NCI-H446 treated with DMSO at 0.1 percent for 48 hours (cell line): ENCODE measurements at places on chromosomes 4 and X.

DNA sequence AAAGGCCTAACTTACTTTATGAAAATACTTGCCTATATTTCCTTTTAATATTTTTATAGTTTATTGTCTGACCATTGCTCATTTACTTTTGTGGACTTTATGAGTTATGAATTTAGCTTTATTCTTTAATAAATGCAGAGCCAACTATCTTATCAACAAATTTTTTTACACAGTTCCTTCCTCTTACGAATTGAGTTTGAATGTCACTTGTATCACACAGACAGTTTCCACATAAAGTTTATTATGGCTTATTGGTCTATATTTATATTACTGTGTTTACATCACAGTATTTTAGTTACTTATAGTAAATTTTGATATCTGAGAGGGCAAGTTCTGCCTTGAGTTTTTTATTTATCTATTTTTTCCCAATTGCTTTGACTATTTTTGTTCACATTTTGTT is 450.6 kb downstream of the C4orf33 start:
- no peak for DNase-seq

- DNase-seq: no peak
These were observed 9.7 kb upstream of the CLNK start for GRCh38 chr4:10694151-10694827.

- no peak for DNase-seq
These were observed 56.0 kb downstream of the ELOVL6 start for GRCh38 chr4:110142461-110142860.

- DNase-seq: no peak
These were observed 609.3 kb upstream of the IGFBP7 start for GRCh38 chr4:57719456-57719855.

DNA sequence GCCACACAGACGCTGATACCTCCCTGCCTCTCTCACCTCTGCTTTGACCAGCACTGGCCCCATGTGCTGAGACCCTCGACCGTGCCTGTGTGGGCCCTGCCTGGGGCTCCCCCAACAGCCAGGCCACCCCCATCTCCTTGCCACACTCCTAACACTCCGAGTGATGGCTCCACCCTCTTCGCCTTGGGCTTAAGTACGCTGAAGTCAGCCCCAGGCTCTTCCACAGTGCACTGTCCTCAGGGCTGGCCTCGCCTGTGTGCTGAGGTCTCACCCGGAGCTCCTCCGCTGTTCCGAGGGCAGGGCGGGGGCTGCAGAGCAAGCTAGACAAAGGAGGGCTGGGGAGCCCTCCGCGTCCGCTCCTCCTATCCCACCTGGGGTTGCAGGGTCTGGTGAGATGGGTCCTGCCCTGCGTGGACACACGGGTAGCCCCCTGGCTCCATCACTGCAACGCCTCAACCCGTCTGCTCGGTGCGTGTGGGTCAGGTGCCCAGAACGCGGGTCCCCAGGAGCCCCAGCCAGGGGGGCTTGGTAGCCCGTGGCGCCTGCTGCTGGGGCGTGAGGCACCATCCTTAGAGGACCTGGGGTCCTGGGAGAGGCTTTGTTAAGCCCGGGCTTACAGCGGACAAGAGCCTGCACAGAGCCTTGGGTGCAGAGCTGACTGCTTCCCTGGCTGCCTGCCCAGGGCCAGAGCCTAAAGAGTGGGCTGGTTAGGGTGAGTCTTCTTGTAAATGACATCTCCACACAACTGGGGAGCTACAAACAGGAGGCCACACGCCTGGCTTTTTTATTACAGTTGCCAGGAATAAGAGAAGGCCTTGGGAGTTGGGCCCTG is 42.6 kb upstream of the NKX1-1 start:
- no peak for DNase-seq

- no peak for DNase-seq
These were observed 33.4 kb downstream of the SULT1B1 start for GRCh38 chr4:69726971-69727370.

DNA sequence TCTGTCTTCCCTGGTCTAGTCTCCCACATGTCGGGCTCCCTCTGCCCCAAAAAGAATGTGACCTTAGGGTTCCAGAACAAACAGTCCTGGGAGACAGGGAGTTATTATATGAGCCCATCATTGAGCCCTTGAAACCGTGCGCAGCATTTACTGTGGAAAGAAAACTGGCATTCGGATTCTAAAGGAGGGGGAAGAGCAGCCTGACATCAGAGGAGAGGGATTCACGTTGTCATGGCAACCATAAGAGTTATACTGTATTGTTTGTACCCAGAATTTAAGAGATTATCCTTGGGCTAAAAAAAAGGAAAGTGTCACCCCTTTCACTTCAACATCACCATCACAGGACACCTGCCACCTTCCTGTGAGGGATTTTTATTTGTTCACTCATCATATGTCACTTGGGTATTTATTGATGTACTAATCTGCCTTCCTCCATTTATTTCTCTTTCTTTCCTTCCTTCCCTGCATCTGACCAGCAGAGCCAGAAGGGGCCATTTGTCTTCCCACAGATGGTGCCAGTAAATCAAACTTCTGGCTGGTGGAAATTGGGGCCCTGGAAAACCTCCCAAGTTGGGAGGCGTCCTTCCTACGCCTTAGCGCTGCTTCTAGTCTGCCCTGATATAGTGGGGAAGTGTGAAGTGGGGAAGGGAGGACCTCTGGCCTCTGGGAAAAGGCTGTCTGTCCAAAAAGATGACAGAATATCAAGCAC is 64.9 kb upstream of the FRMPD3 start:
- DNase-seq: no peak

- no peak for DNase-seq
These were observed 63.3 kb downstream of the AFAP1 start for GRCh38 chr4:7876201-7876875.

GRCh38 chr4:1815997-1816860 is 23.1 kb downstream of the FGFR3 start:
- DNase-seq: no peak

GRCh38 chr4:26607776-26608175 is 23.9 kb downstream of the TBC1D19 start:
- DNase-seq: no peak

GRCh38 chrX:106987488-106987887 is 12.5 kb downstream of the MORC4 start:
- no peak for DNase-seq

- no peak for DNase-seq
These were observed 16.6 kb downstream of the HTRA3 start for GRCh38 chr4:8285976-8286718.

DNA sequence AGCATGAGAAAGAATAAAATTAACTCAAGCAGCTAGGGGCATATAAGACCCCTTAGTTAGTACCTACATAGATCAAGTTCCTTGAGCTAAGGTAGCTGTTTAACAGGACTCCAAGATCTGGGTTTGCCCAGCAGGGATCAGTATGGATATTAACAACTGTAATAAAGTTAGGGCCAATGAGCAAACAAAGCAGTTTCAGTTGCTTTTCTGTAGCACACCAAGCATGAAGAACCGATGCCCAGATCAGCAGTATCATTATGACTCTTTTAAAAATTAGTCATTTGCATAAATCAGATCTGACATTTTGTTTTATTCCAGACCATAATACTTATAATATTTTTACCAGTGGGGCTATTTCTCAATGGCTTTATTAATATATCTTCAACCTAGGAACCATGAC is 80.9 kb downstream of the C4orf33 start:
- no peak for DNase-seq

GRCh38 chr4:14008494-14008893 is 381.0 kb upstream of the BOD1L1 start:
- DNase-seq: no peak

- no peak for DNase-seq
These were observed 20.2 kb upstream of the CTSO start for GRCh38 chr4:155973639-155974475.

GRCh38 chr4:56981795-56982201 is 3.1 kb downstream of the POLR2B start:
- DNase-seq: no peak

GRCh38 chr4:123339507-123340380 is 56.9 kb upstream of the SPRY1 start:
- no peak for DNase-seq

DNA sequence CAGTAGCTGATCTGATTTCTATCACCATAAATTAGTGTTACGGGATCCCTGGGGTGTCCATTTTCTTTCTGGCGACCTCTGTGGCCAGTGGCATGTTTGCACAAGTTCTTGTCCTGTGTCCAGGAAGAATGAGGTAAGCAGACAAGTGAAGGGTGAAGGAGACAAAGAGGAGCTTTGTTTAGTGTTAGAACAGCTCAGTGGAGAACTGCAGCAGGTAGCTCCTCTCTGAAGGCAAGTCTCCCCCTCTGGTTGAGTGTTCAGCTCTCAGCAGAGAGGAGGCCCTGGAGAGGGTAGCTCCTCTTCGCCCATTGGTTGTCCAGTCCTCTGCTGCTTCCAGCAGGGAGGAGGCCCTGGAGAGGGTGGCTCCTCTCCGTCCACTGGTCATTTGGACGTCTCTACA is 47.2 kb downstream of the DMP1 start:
- no peak for DNase-seq

- DNase-seq: no peak
These were observed 48.0 kb downstream of the ARAP2 start for GRCh38 chr4:36196145-36196913.

DNA sequence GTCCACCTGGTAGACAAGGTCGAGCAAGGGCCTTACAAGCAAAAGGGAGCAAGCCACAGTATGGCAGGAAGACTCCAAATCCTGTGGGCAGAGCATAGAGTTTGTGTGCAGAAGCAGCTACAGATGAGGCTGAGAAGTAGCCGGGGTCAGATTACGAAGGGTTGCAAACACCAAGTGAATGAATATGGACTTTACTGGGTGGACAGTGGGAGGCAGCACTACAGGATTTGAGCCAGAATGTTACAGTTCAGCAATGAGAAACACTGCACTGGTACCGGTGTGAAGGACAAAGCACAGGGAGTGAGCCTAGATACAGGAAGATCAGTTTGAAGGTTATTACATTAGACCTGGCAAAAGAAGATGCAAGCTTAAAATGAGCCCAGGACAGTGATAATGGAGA is 46.1 kb upstream of the HOPX start:
- DNase-seq: no peak

DNA sequence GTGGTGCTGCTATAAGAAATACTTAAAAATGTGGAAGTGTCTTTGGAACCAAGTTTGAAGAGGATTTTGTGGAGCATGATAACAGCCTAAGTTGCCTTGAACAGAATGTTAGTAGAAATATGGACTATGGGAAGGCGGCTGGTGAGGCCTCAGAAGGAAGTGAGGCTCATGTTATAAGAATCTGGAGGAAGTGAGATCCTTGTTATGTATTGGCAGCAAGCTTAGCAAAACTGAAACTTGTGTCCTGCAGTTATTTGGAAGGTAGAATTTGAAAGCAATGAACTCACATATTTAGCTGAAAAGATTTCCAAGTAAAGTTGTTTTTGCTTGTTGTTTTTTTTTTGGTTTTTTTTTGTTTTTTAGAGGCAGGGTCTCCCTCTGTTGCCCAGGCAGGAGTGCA is 13.6 kb upstream of the MED14 start:
- no peak for DNase-seq

DNA sequence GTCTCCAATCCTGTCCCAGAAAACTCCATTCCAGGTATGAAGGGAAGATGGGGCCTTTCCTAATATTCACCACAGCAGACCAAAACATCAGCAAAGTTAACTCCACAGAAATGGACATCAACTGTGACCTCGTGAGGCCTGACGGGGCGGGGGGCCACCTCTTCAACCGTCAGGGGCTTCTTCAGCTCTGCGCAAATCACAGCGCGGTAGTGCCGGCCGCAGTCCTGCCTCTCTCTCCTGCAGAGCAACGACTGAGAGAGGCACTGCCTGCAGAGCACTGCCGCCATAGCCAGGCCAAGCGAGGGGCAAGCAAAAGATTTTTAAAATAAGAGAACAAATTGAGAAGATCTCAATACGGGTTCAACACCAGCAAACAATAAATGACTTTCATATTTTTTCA is 226.2 kb downstream of the STPG2 start:
- DNase-seq: no peak

- DNase-seq: no peak
These were observed 1329.5 kb upstream of the TENM3 start for GRCh38 chr4:180913750-180914149.

DNA sequence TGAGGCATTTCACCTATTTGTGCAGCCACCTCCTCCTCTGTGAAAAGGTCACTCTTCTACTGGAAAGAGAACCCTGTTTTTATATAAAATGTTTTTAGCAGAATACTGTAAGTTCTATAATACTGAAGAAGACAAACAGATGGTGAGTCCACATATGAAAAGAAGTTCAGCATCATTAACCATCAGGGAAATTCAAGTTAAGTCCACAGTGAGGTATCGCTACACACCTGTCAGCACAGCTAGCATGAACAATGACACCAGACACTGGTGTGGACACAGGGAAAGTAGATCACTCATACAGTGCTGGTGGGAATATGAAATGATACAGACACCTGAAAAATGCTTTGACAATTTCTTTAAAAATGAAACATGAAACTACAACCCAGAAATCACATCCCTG is 133.0 kb downstream of the MAD2L1 start:
- DNase-seq: no peak
